CD4-positive, alpha-beta T cell treated with Interferon alpha-2 for 1 hour (primary cell): ENCODE measurements at places on chromosomes 6 and 20.

- no peak for DNase-seq
Observed at GRCh38 chr6:109260126-109260525, 122.1 kb downstream of the CD164 start.

GRCh38 chr6:111841822-111842221 is 31.4 kb downstream of the FYN start:
- peak; percentile 73 for DNase-seq

DNA sequence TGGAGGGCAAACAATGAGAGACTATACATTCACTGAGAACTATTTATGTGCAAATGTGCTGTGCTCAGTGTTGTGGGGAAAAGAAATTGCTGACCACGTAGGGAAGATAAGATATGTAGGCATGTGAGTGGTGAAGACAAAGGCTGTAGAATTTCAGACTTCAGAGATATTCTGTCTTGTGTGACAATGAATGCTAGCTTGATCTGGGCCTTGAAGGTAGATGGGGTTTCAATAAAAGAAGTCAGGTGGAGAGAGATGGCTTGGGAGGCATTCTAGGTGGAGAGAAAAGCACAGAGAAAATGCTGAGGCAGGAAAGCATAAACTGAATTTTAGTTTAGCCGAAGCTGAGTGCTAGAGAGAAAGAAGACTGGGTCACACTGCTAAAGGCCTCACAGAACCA is 56.8 kb upstream of the EEF1A1 start:
- no peak for DNase-seq

GRCh38 chr20:17565169-17565845 is 4.6 kb upstream of the DSTN start:
- no peak for DNase-seq

DNA sequence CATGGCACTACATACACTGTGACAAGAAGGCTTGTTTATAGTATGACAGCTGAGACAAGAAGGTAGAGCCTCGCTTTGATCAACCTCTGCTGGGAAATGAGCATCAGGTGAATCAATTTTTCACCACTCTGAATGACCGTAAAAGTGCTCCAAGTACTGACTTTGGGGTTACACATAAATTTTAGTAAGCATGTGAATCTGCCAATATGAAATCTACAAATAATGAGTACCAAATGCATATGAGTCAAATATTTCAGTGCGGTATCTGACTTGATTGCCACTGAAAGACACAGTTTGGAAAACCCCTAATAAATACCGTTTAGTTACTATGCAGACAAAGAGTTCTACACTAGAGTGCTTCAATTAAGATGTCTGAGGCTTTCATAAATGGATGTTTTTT is 77.8 kb downstream of the ATG5 start:
- DNase-seq, result peak; percentile 3

- DNase-seq, result no peak
Observed at GRCh38 chr6:158042245-158042798, 60.7 kb downstream of the SYNJ2 start.

GRCh38 chr6:153947808-153948447 is 91.1 kb upstream of the OPRM1 start:
- no peak for DNase-seq

DNA sequence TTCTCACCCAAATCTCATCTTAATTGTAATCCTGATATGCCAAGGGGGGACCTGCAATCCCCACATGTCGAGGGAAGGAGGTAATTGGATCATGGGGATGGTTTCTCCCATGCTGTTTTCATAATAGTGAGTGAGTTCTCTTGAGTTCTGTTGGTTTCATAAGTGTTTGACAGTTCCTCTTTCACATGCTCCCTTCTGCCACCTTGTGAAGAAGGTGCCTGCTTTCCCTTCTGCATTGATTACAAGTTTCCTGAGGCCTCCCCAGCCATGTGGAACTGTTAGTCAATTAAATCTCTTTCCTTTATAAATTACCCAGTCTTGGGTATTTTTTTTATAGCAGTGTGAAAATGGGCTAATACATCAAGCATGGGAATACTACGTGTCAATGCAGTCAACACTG is 925.0 kb upstream of the MAN1A1 start:
- DNase-seq, result no peak

DNA sequence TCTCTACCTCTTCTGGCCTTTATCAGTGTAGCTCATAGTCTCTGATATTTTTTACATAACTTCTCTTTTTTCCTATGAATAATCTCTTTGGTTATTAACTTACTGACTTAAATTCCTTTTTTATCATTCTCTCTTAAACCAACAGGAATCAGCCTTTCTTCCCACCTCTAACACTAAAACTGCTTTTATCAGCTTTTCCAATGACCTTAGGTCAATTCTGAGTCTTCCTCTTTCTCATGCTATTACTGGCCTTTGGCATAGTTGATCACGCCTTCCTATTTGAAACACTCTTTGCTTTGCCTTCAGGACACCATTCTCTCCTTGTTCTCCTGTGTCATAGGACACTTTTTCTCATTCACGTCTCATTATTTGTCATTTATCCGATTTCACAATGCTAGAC is 8.1 kb upstream of the HINT3 start:
- no peak for DNase-seq

- DNase-seq, result no peak
Observed at GRCh38 chr20:50415516-50416268, 94.5 kb upstream of the PTPN1 start.

- DNase-seq, result no peak
Observed at GRCh38 chr20:63189322-63189642, 26.6 kb downstream of the YTHDF1 start.

GRCh38 chr6:90425161-90425641 is 128.6 kb upstream of the BACH2 start:
- DNase-seq, result peak; percentile 68

GRCh38 chr6:135181333-135182070 is 394 bp downstream of the MYB start:
- no peak for DNase-seq

- no peak for DNase-seq
Observed at GRCh38 chr6:49543087-49543858, 7.2 kb upstream of the C6orf141 start.

- peak; percentile 13 for DNase-seq
Observed at GRCh38 chr6:106648651-106649308, 19.4 kb downstream of the QRSL1 start.

DNA sequence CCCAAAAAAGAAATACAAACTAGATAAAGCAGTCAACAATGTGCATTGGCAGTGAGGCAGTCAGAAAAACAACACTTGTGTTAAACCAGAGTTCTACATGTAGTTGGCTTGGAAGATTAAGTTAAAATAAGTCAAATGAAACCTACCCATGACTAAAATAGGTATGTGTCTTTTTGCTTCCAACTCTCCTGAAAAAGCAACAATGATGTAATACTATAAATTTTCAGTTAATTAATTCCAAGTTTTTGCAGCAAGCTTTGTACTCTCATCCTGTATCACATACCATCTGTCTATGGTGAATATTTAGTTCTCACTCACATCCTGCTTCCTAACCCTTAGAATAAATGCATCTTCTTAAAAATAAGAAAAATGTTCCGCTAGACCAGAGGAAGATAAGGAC is 261.5 kb downstream of the KIF16B start:
- DNase-seq, result no peak

- no peak for DNase-seq
Observed at GRCh38 chr20:21832442-21833385, 127.2 kb downstream of the PAX1 start.

DNA sequence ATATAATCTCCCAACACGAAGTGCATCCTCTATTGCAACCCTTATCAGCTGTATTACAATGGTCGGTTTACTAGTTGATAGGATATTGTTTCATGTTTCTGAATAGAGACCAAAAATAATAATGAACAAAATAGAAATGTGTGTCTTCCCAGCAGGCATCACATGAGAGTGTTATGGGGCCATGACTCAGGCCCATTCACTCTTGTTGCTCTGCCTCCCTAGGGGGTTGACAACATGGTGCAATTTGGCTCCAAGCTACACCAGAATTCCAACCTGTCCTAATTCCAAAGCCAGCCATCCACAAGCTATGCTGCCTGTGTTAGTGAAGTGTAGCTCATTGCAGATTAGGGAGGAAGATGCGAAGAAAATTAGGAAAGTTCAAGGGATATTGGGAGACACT is 13.1 kb upstream of the SAYSD1 start:
- no peak for DNase-seq

GRCh38 chr6:47147175-47147727 is 105.1 kb upstream of the ADGRF1 start:
- DNase-seq, result no peak

GRCh38 chr6:160103825-160104100 is 17.9 kb upstream of the SLC22A1 start:
- DNase-seq, result no peak

DNA sequence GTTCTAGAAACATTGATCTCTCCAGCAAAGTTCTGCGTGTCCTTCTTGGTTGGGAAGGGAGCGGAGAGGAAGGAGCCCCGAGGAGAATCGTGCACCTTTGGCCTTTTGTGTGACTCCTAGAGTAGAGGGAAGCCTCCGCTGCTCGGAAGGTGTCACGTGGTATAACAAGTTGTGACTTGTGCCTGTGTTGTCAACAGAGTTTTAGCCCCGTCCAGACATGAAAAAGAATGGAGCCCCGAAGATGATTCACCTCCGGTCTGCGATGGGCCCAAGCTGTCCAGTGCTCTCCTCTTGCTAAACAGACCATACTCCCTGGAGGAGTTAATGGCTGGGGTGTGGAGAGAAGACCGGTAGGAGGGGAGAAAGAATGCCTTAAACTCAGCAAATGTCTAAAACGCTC is 7.0 kb downstream of the EYA2 start:
- no peak for DNase-seq

- no peak for DNase-seq
Observed at GRCh38 chr20:6575912-6576401, 191.5 kb upstream of the BMP2 start.

- DNase-seq, result no peak
Observed at GRCh38 chr6:135527116-135527959, 29.8 kb upstream of the AHI1 start.

DNA sequence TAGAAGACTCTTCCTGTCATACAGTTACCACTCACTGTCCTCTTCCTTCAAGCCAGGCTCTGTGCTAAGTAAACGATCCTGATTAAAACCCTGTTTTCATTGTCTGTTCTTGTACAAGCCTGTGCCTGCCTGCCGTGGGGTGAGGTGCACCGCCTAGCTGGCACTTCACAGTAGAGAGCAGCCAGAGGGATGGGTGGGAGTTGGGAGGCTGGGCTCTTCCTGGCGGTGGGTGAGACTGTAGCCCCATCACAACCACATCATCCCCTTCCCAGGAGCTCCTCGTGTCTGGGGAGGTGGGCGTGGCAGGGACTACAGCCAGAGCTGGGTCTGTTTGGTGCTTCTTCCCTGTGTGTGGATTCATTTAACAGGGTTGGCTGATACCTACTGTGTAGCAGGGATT is 382.0 kb downstream of the TAF4 start:
- DNase-seq, result no peak

DNA sequence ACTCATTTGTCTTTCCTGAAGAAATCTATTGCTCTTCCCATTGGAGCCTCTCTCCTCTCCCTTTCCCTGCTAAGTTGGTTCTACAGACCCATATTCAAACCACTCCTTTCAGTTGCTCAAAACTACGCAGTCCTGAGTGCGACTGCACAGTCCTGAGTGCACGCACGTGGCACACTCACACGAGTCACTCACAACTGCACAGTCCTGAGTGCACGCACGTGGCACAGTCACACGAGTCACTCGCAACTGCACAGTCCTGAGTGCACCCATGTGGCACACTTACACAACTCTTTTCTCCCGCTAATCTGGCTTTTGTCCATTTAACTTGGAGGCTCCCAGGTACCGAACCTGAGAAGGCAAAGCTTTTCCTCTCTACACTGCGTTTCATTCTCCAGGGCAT is 159.7 kb downstream of the RNASET2 start:
- DNase-seq, result no peak

DNA sequence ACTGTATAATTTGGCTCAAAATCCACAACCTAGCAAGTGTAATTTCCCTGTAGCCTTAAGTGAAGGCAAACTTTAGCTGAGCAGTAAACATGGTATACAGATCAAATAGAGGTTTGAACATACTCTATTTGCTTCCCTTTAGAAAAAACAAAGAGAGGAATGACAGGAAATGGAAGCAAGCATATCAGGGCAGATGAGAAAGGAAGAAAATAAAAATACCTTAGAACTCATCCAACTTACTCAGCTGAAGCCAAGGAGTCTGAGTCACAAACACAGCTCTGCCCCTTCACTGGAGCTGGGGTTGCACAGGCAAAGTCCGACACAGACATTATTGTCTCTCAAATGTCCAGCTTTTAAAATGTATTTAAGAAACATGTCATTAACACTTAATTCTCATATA is 379.9 kb upstream of the IRAK1BP1 start:
- DNase-seq, result no peak

DNA sequence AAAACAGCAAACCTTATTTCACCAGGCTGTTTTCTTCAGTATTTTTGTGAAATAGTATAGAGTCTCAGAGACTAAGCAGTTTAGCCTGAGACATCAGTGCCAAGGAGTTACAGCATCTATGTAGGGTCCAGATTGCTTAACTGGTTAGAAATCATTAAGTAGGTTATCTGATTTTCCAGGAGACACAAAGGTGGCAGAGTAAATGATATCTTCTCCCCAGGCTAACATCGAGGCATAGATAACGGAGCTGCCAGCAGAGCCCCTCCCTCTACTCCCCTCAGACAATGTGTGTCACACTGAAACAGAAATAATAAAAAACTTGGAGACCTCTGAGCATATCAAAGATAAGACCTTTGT is 473.0 kb upstream of the CITED2 start:
- DNase-seq, result no peak

- no peak for DNase-seq
Observed at GRCh38 chr6:47303861-47304260, 5.8 kb downstream of the TNFRSF21 start.

DNA sequence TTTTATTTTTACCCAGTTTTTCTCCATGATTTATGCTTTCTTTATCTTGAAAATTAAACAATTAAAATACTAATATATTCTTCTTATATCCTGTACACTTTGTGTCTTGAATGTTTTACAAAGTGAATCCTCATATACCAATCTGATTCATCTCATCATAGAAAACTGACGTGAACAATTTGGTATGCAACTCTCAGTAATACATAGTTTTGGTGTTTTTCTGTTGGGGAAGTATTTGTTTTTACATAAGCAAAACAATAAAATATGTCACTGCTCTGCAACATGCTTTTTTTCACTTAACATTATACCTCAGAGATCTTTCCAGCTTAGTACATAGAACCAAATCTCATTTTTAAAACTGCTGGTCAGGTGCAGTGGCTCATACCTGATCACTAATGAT is 14.7 kb downstream of the DNAAF9 start:
- no peak for DNase-seq

- DNase-seq, result no peak
Observed at GRCh38 chr6:72589096-72589495, 32.8 kb upstream of the KCNQ5 start.

- no peak for DNase-seq
Observed at GRCh38 chr6:19479551-19479950, 357.6 kb upstream of the ID4 start.

DNA sequence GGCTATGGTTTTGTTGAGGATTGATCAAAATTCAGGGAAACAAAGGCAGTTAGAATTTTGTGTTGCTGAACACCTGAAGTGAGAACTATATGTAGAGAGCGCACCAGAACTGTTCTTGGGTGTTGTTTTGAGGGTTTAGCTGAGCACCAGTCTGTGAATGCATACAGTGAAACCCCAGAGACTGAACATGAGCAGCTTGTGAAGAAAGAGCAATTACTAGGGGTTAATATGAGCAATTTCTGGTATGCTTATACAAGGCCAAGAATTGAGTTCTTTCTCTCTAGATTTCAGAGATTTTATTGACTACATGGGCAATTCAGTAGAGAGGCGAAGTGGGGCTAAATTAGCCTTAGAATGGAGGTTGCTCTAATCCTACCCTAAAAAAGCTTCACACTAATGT is 93.9 kb downstream of the CD2AP start:
- no peak for DNase-seq
